ENCODE measurements at places on chromosomes 5 and 9. TPM values are rescaled to one million over a fixed set of nuclear protein-coding genes. Genes with fewer than 3 reads are reported as not detected.

ANKDD1B gene
- total RNA-seq: not detected

PRDM9 gene
- total RNA-seq: not detected

RNF130 gene
- 45.6 TPM for total RNA-seq

NRG2 gene
- total RNA-seq: 1.1 TPM

PCDHGA6 gene
- total RNA-seq: 4.4 TPM

CAMK4 gene
- 0.53 TPM for total RNA-seq

SHOC1 gene
- total RNA-seq: not detected

POLE3 gene
- 22.9 TPM for total RNA-seq

MOB3B gene
- total RNA-seq: 1.6 TPM

PSIP1 gene
- total RNA-seq: 23.6 TPM

CBY3 gene
- total RNA-seq: not detected
